ENCODE measurements at places on chromosomes 5 and 9.

GRCh38 chr5:91183743-91184142 lies 199.4 kb downstream of the ARRDC3 start:
- no peak for DNase-seq

DNA sequence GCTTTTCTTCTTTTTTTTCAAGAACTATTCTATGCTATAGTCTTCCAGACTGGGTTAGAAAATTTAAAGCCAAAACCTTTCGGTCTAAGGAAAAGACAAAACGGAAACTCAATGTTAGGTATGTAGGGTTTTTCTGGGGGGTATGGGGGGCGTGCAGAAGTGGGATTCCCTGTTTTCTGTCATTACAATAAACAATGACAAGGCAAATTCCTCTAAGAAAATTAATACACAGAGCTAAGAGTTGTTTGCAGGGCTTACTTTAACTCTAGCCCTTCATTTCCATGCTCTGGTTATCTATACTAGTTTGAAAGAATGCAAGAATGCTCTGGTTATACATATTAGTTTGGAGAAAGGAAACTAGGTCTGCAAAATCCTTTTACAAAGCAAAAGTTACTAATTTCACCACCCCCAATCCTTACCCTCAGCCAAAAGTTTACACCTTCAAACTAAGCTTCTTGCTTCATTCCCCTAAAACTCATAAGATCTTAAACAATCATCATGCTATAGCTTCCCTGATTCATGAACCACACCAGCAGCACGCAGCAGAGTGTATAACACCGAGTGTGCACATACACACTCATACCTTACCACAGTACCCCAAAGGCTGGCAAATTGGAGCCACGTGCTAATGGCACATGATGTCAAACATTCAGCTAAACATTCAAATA lies 89.1 kb upstream of the NR5A1 start:
- DNase-seq, result no peak

GRCh38 chr5:72355706-72356299 lies 35.6 kb downstream of the PTCD2 start:
- no peak for DNase-seq

- no peak for DNase-seq
Measured at GRCh38 chr9:110536822-110537221, 42.7 kb downstream of the SVEP1 start.

- DNase-seq, result no peak
Measured at GRCh38 chr5:117594166-117594565, 1019.5 kb upstream of the SEMA6A start.
